Cortex of kidney (tissue), 1 donor: ENCODE measurements at places on chromosomes 6 and 20.

- DNase-seq = no peak
These were observed 6.1 kb downstream of the GMPR start for GRCh38 chr6:16244446-16244845.

GRCh38 chr6:109491207-109491938 lies 8.4 kb upstream of the ZBTB24 start:
- no peak for DNase-seq

DNA sequence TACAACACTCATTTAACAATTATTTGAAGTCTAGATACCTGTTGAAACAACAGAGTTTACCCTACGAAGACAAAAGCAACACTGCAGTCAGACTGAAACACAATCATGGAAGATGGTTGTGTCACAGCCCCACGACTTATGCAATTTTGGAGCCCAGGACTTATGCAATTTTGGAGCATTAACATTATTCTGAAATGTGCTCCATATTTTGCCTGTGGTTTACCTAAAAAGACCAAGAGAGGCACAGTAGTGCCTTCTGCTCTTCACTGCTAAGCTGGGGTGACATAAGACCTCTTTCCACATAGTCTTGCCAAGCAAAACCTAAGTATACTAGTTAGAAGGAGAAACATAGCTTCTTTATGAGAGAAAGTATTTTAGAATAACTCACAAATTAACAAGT lies 216.5 kb downstream of the PTPRK start:
- no peak for DNase-seq

GRCh38 chr6:128694303-128695009 lies 174.1 kb upstream of the PTPRK start:
- DNase-seq = no peak

GRCh38 chr6:36029464-36029863 lies 1.9 kb downstream of the MAPK14 start:
- DNase-seq = no peak

GRCh38 chr6:56759521-56759920 lies 116.8 kb upstream of the DST start:
- DNase-seq = no peak

DNA sequence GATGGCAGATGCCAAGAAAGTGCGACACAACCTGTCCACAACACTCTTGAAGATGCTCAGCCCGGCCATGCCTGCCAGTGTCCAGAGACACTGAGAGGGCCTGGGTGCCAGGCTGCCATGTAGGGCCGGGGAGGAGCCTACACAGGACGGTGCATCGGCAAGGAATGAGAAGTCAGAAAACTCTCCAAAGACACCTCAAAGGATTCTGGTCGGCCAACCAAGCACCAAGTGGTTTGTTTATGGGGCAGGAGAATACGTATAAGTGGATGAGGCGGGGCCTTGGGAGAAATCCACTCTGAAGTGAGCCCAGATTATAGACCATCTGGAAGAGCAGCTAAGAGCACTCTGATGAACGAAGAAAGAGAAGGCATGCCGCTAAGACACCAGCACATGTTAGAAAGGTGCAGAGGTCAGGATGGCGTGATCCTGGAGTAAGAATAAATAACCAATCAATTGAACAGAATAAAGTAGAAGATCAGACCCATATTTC lies 120.7 kb upstream of the FOXQ1 start:
- DNase-seq = no peak

GRCh38 chr6:158049055-158050028 lies 67.7 kb downstream of the SYNJ2 start:
- no peak for DNase-seq

DNA sequence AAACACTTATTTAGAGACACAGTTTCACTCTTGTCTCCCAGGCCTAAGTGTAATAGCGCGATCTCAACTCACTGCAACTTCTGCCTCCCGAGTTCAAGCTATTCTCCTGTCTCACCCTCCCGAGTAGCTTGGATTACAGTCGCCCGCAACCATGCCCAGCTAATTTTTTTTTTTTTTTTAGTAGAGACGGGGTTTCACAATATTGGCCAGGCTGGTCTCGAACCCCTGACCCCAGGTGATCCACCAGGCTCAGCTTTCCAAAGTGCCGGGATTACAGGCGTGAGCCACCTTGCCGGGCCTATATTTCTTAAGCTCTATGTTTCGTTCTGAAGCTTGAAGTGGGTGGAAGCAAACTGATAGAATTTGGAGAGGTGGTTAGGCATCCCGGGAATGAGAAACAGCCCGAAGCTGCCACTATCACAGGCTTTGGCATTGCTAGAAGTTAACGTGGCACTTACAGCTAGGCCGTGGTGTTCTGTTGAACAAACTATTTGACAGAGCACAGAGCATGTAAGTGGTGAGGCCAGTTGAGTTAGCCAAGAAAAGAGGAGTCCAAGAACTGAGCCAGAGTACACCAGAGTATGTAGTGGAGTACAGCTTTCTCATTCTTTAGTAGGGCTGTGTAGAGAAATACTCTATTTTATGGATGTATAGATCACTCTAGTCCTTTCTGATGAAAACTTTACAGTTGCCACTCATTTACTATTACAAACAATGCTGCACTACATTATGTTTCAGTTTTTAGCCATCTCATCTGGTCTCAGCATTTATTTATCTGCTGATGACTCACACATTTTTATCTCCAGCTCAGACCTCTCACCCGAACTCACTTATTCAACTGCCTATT lies 62.0 kb upstream of the HFE start:
- no peak for DNase-seq

GRCh38 chr6:79184641-79185040 lies 49.8 kb downstream of the HMGN3 start:
- no peak for DNase-seq

- no peak for DNase-seq
These were observed 82.1 kb downstream of the RFPL4B start for GRCh38 chr6:112429226-112429625.

DNA sequence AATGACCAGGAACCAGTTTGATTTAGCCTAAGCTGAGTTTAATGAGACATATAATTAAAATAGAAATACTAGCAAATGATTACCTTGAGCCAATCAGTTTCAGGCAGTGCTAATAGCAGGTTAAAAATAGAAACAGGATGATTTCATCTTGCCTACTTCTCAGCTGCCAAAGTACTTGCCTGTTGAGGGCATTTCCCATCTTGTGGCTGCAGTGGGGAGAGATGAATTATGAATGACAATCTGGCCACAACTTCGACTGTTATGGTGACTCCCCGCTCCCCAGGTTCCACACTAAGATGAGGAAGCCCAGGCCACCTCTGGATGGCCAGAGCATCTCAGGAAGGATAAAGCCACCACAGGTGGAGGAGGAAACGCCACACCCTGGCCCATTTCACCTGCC lies 31.3 kb downstream of the MBOAT1 start:
- no peak for DNase-seq

DNA sequence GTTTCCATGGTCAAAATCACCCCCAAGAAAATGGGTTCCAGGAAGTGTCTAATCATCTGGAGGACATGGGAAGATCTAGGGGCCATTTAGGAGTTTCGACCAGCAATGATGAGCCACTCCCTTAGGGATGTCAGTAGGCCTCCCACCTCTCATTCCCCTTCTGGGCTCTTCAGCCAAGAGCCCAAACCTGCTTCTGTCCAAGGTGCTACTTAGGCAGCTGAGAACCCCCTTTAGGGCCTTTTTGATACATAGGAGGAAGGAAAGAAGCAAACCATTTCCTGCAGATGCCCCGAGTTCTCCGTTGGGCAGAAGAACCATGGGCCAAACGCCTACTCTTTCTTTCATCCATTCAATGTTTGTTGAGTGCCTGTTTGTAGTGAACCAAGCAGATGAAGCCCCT lies 141.4 kb upstream of the RIN2 start:
- no peak for DNase-seq

DNA sequence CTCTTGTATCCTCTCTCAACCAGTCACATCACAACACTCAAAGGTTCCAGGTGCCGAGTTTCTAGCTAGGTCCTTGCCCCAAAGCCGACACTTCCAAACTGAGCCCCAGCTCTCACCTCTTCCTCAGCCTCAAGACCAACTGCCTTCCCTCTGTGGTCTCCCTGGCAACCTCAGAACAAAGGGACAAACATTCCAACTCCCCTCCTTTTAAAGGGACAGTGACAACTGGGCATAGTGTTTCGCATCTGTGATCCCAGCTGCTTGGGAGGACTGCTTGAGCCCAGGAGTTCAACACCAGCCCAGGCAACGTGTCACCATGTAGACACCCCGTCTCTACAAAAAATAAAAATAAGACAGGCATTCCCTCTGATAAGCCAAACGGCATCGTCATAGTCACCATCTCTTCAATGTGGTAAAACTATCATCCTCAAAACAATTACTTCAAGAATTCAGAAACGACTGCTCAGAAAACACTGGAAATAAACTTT lies 11.3 kb downstream of the DIDO1 start:
- DNase-seq = no peak

DNA sequence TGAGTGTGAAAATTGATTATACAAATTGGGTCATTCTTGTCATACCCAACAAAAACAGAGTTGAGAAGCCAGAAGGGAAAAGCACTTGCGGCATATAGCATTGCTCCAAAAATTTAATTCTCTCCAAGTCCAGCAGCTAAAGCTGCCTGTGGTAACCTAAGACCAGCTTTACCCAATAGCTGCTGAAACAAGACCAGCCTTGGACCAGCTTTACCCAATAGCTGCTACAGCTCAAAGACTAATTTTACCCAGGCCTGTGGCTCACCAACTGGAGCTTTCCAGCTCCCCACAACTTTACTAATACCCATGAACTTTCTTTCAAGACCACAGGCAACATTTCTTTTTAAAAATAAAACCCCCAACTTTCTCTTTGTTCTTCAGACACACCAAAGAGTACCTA lies 32.8 kb upstream of the ZNF133 start:
- DNase-seq = no peak
